ENCODE measurements at places on chromosomes 1 and 21.

- no peak for DNase-seq
Measured at GRCh38 chr1:160328184-160328583, 14.9 kb downstream of the COPA start.

GRCh38 chr1:248897412-248898337 lies 8.4 kb upstream of the PGBD2 start:
- DNase-seq, result no peak

- no peak for DNase-seq
Measured at GRCh38 chr1:158638146-158638545, 33.1 kb downstream of the OR10Z1 start.

DNA sequence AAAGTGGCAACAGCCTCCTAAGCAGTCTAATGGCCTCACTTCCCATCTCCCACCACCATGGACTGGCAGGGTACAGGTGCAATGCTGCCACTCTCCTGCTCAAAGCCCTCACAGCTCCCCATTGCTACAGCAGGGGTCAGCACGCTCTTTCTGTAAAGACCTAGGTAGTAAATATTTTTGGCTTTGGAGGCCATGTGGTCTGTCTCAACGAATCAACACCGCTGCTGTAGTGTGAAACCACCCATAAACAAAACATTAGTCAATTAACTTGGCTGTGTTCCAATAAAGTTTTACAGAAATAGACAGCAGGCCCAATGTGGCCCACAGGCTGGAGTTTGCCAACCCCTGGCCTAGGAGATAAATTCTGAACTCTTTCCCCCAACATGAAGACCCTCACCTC lies 44.6 kb upstream of the TMEM125 start:
- no peak for DNase-seq

DNA sequence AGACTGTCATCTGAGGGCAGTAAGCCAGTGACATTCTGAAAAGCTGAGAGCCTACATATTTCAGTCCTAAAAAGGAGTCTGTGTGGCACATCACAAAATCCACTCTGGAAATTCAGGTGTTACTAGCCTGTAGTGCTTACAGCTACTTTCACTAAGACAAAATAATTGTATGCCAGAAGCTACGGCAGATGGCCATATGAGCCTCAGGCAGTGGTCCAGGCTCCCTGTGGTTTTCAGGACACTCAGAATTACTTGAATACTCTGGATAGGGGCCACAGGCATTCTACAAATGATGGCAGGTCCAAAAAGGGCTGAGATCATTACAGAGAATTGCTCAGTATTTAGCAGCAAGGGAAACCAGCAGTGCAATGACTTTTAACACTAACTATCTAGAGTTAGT lies 527.1 kb downstream of the MRPL39 start:
- DNase-seq, result no peak

- no peak for DNase-seq
Measured at GRCh38 chr1:107357376-107357775, 216.5 kb downstream of the NTNG1 start.

DNA sequence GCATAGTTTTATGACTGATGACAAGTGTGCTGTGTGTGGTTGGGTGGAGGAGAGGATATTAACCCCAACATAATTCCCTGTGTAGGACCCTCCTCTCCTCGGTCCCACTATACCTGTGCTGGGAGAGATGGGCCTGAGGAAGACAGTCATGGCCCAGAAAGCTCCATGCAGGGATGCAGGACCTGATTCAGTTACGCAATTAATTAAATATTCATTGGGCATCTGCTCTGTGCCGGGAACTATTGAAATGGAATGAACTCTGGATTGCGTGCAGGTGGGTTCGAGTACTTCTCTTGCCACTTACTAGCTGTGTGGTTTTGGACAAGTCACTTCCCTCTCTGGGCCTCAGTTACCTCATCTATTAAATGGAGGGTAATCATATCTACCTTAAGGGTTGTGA lies 74.6 kb downstream of the CD247 start:
- DNase-seq, result no peak

- no peak for DNase-seq
Measured at GRCh38 chr1:33320619-33321165, at the start of gene A3GALT2. Gene A3GALT2 (minus strand): TSS chr1:33321098. CDS start chr1:33321098, 0 bp downstream.

GRCh38 chr1:89870998-89871397 lies 50.2 kb downstream of the LRRC8D start:
- DNase-seq, result no peak

DNA sequence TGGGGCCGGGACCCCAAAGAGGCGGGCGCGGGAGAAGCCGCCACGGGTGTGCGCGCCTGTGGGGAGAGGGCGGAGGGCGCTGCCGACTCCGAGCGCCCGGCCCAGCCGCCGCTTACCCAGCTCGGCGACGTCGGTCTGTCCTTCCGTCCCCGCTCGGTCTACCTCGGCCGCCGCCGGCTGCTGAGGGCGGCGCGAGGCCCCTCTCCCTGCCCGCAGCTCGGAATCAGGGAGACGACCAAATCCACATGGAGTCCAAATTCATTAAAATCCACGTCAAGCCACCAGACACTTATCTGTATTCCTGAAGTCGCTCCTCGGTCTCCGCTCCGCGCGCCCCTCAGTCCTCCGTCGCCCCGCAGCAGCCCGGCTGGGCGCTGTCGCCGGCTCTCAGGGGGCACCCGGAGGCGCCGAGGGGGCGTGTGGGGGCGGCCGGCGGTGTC lies 637 bp downstream of the PLXNA2 start:
- no peak for DNase-seq

GRCh38 chr1:190175320-190175719 lies 302.3 kb downstream of the BRINP3 start:
- no peak for DNase-seq

- no peak for DNase-seq
Measured at GRCh38 chr1:199311478-199312262, 672.8 kb downstream of the PTPRC start.

DNA sequence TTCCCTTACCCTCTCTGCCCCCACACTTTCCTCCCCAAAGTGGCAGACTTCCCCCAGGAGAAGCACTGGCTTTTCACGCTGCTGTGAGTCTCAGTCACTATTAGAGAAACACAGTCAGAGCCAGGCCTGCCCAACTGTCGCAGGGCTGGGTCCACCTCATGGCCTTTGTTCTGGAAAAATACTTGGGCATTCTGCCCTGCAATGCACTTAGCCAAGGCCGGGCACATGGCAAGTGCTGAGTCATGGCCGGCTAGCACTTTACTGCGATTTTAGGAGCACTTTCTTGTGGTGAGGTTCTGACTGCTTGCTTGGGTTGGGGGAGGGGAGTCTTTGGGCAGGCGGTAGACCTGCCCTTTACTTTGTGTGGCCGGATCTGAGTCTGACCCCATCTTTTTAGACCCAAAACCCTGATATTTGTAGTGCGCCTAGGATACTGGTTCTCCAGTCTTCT lies 7.7 kb downstream of the EPHX1 start:
- no peak for DNase-seq

DNA sequence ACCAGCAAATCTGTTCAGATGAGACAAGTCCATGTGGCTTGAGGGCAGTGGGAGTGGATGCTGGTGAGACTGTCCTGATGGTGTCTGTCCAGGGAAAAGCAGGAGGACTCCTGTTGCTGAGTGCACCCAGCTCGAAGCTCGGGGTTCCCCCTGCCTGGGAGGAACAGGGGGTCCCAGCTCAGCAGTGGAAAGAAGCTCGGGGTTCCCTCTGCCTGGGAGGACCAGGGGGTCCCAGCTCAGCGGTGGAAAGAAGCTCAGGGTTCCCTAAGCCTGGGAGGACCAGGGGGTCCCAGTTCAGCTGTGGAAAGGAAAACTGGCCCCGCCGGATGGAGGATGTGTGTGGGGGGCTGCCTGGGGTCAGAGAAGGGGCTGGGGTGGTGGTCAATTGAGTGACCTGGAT lies 39.1 kb downstream of the CRYAA start:
- DNase-seq, result no peak

GRCh38 chr1:203368624-203369451 lies 17.9 kb upstream of the FMOD start:
- no peak for DNase-seq

DNA sequence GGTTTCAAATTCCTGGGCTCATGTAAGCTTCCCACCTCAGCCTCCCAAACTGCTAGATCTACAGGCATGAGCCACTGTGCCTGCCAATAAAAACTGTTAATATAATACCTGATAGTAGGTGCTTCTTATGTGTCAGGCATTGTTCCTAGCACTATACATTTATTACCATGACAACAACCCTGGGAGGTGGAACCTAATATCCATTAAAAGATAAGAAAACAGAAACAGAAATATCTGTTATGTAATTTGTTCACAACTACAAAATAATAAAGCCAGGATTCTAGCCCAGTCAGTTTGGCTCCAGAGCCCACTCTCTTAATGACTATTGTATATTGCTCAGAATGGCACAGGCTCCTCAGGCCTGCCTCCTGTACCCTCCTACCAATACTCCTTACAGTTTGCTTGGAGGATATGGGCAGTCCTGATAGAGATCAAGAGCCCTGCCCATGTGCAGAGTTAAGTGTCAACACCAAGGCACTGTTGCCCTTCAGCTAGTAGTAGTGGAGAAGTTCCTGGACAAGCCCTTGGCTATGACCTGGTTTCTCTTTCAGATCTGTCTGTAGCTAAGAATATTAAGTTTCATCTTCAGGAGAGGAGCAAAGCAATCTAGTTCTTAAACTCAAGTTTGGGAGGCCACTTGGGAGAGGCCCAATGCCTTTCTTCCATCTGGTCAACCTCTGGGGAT lies 22.4 kb downstream of the RPL5 start:
- no peak for DNase-seq

GRCh38 chr1:95042286-95042685 lies 30.5 kb downstream of the ALG14 start:
- DNase-seq, result no peak

DNA sequence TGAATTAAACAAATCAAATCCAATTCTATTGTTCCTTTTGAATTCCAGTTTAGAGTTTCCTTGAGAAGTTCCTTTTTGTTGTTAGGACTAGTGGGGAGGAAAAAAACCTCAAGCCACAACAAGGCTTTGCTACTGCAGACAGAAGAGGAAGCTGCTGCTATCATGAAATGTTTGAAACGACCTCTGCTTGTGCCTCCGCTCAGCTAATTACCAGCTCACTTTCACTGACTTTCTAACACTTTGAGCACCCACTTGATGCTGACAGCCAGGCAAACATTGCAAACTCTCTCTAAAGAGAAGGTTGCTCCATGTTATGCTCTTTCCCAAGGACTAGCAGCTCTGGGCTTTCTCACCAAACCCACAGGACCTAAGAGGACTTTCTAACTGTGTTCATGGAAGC lies 203.9 kb upstream of the PROX1 start:
- no peak for DNase-seq

GRCh38 chr1:4309676-4310320 lies 344.6 kb upstream of the AJAP1 start:
- DNase-seq, result no peak

GRCh38 chr1:228802386-228803220 lies 67.3 kb downstream of the RHOU start:
- DNase-seq, result no peak

DNA sequence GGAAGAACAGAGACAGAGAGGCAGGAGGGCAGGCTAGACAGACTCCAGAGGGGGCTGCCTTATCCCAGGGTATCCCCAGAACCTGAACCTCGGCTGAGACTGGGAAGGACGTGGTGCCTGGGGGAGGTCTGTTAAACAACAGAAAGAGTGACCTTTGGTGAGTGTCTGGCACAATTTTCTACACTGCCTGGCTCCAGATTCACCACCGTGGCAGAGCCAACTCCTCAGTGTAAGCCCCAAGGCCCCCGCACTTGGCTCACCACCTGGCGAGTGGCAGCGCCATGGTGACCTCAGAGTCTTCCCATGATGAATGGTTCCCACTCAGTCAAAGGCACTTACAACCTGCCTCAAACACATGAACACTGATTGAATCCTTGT lies 6.5 kb downstream of the RD3 start:
- DNase-seq, result no peak

DNA sequence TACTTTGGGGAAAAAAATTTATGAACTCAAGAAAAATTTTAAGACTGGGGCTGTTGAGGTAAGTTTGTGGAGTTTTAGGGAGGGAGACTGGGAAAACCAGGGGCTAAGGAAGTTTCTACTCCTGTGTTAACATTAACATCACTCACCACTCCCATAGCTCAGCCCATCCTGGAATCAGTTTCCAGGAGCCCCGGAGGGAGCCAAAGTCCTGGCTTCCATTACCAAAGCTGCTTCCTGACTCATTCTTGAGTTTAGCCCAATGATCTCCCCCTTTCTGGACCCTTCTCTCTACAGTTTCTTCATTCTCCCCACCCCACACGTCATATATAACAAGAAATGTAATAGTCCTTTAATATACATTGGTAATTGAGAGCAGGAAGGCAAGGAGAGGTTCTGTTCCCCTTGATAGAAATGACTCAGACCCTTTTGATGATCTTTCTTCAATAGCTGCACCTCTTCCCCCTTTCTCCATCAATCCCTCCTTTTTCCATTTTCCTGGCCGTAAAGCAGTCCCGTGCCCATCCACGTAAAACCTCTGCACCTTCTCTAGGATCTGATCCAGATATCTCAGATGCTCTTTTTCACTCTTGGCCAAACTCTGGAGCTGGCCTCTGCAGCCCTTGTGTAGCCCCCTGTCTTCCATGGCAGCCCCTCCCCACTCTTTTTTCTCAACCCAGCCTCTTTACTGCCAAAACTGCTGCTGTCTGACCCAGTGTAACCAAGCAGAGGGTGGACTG lies 4.6 kb upstream of the PIAS3 start:
- DNase-seq, result no peak

DNA sequence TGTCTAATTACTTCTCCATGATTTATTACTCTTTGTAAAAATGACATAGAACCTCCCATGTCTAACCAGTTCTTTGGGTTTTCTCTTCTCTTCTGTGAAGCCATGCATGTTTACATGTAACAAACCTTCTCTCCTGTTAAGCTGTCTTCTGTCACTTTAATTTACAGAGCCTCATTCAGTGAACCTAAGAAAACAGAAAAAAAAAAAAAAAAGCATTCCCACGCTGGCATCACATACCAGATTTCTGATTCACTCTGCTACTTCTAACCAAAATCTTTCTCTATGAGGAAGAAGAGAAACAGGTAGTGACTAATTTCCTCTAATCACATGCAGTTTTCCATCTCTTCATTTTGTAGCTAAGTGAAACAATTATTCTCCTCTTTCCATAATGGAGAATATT lies 141.4 kb upstream of the CXADR start:
- peak; percentile 11 for DNase-seq

- DNase-seq, result no peak
Measured at GRCh38 chr1:47938520-47938919, 58.7 kb downstream of the TRABD2B start.

DNA sequence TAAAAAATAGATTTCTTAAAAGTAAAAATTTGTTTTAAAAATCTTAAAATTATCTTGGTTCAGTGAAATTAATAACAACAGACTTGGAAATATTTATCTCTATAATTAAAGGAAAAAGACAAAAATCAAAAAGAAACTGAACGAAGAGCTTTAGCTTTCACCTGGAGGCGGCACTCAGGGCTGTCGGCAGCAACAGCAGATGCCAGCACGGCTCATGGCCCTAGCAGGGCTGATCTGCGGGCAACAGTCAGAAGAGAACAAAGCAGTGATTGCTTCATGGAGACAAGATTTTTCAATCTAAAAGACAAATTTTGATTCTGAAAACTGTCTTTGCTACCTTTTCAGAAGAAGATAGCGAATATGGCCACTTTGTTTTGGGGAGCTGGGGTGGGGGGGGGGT lies 22.6 kb downstream of the UBE2G2 start:
- DNase-seq, result no peak

Measured in keratinocyte (primary cell).